ENCODE measurements at places on chromosomes 11 and 22. TPM values are rescaled to one million over a fixed set of nuclear protein-coding genes. Genes with fewer than 3 reads are reported as not detected.
A peak's percentile ranks its signal among the peaks of the same experiment; 100 is the strongest.

GRCh38 chr22:32512267-32512982 lies 37.8 kb downstream of the FBXO7 start:
- H3K36me3 ChIP-seq, result no peaks in the 10 kb centered on the region
- no peaks in the 10 kb centered on the region for H3K4me1 ChIP-seq
- H3K27ac ChIP-seq, result no peak overlapping the region
- H3K4me3 ChIP-seq, result no peak overlapping the region
- no peaks in the 10 kb centered on the region for H3K27me3 ChIP-seq
- DNase-seq, result no peak

DNA sequence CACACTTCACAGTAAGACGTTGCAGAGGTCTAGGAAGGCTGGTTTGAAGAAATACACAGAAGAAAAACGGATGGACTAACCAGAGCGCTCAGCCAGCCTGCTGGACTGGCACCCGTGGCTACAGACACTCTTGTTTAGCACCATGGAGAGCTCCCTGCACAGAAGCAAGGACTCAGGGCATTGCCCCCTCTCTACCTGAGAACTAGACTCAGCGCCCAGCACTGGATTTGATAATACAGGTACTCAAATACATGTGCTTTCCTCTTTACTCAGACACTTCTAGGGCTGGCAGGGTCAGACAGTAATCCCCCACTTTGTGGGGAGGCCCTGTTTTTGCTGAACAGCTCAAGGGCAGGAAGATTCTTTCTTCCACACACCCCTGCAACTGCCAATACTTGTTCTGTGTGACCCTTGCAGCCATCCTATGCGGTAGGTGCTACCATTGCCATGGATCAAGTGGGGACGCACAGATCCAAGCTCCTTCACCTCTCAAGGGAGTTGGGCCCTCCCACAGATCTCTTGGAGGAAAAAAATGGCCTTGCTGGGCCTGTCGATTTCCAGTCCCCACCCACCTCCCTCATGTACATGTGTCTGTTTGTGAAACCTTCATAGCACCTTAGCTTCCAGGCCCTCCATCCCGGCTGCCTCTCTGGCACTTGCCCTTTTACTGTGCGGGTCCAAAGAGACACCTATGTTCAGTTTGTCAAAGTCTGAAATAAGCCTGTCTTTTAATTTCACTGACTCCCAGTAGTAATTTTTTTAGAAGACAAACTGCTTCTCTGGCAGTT lies 5.1 kb upstream of the P2RX6 start:
- peak; percentile 35 for DNase-seq
- H3K27me3 ChIP-seq, result no peaks in the 10 kb centered on the region
- peaks cover 6% of the 10 kb centered on the region for H3K4me1 ChIP-seq
- H3K4me3 ChIP-seq, result no peak overlapping the region
- H3K27ac ChIP-seq, result no peak overlapping the region
- no peaks in the 10 kb centered on the region for H3K36me3 ChIP-seq

DNA sequence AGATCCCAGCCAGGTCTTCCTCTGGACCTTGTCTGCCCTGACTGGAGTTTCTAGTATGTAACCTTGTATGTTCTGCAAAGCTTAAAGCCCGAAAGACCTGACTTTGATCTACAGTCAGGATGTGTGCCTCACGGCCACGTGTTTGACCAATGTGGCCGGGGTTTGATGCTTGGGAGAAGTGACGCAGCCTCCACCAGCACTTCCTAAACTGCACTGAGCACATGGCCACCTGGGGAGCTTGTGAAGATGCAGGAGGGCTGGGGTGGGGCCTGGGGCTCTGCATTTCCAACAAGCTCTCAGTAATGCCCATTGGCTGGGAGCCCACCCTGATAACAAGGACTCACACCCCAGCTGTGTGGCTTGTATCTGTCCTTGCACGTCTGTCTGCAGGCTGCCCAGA lies 53.2 kb downstream of the NAT10 start:
- no peak overlapping the region for H3K4me3 ChIP-seq
- H3K27me3 ChIP-seq, result no peaks in the 10 kb centered on the region
- H3K4me1 ChIP-seq, result no peaks in the 10 kb centered on the region
- no peaks in the 10 kb centered on the region for H3K36me3 ChIP-seq
- DNase-seq, result no peak
- no peak overlapping the region for H3K27ac ChIP-seq

DNA sequence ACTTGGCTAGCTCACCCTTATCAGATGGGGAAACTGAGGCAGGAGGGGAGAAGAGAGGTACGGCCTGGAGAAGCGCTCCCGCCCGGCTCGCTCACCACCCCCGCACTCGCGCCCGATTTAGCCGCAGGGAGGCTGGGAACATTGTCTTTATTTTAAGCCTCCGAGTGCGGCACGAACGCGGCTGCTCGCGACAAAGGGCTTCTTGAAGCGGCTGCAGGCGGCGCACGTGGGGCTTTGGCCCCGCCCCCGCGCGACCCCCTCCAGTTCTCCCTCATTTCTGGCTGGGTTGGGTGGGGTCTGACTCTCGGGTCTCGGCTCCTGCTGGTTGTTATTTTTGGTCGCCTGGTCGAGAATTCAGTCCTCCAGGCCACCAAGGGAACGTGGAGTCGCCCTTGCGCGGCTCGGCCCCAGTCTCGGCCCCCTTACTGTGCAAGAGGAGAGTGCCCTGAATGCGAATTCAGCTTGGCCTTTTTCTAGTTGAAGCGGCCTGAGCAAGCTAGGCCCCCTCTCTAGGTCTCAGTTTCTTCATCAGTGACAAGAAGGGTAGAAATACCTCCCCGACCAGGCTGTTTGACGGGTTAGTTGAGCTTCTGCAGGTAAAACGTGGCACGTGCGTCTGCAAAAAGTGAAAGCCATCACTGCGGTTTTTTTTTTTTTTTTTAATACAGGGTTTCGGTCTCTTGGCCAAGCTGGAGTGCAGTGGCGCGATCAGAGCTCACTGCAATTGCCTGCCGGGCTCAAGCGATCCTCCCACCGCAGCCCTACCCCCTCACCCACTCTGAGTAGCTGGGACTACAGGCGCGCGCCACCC lies 2.6 kb upstream of the CHRM1 start:
- H3K4me1 ChIP-seq, result peaks cover 9% of the 10 kb centered on the region
- DNase-seq, result no peak
- no peak overlapping the region for H3K27ac ChIP-seq

GRCh38 chr11:44979543-44980399 lies 29.1 kb upstream of the TP53I11 start:
- H3K27ac ChIP-seq, result no peak overlapping the region
- no peak overlapping the region for H3K4me3 ChIP-seq
- no peaks in the 10 kb centered on the region for H3K27me3 ChIP-seq
- no peak for DNase-seq

GRCh38 chr11:47607380-47607779 lies 13.2 kb upstream of the C1QTNF4 start:
- H3K4me3 ChIP-seq, result no peak overlapping the region
- no peaks in the 10 kb centered on the region for H3K4me1 ChIP-seq
- no peak overlapping the region for H3K27ac ChIP-seq
- no peaks in the 10 kb centered on the region for H3K27me3 ChIP-seq
- DNase-seq, result no peak
- no peaks in the 10 kb centered on the region for H3K36me3 ChIP-seq

Gene MS4A4A
- polyA plus RNA-seq, result not detected

Gene PLAAT2
- polyA plus RNA-seq, result not detected

Gene LGR4
- 0.07 TPM for polyA plus RNA-seq

Gene NOX4
- not detected for polyA plus RNA-seq
